ENCODE measurements at places on chromosomes 12 and 14.

DNA sequence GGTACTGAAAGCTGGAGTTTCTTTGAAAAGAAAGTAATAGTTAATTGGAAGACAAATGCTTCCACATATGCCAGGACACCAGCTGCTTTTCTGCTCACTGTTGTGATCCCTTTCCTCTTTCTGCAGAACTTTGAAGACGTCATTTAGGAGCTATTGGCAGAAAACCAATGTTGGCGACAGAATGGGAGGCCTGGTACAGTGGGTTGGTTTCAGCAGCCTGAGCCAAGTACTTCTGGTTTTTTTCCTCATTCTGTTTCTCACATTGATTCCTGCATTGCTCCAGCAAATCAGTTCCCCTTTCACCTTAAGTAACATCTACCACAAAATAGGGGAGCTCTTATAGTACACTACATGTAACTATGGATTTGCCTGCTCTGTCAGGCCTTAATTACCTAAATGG lies 96.9 kb downstream of the FIGNL2 start:
- DNase-seq = no peak

DNA sequence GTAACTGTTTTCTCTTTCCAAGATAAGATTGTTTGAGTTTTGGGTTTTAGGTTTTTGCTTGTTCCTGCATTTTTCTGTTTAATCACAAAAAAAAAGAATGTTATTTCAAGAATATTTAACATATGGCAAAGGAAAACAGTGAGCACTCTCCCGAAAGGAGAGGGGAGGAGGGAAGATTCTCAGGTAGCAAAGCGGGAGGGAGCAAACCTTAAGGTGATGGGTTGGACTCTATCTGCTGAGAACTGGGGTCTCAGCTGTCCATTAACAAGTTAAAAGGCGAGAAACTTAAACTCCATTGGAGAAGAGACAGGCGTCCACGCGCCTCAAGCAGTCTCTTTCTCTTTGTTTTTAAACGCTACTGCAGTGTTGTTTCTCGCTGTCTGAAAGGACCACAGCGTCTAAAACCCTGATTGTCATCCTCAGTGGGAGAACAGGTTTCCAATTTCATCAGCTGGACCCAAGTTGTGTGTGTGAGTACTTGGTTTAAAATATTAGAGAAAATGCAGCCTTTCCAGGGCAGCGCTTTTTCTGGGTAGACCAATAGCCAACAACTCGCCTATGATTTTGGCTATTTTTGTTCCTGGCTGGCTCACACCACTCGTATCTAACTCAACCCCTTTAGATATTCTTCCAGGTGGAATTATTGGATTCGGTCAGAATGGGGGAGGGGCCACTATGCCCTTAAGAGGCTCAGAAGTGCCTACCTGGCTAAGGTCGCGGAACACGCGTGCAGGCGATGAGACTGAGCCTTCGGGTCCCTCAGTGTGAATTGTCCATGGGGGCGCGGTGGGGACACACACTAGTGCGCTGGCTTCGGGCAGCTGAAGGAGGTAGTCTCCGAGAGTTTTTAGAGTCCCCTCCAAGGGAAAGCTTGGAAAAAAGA lies 8.2 kb downstream of the SIX1 start:
- DNase-seq = no peak

DNA sequence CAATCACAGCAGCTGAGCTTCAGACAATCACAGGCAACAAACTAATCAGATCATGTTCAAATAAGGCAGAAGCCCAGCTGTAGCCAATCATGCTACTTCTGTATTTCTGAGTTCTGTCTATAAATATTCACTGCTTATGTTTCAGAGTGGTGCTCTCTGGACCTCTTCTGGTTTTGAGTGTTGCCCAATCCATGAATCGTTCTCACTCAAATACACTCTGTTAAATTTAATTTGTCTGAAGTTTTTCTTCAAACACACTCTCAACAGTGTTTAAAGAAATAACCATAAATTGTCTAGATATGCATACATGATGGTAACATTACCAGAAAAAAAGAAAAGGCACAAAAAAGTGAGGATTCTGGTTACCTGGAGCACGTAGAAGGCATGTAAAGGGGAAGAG lies 77.9 kb upstream of the BBS10 start:
- no peak for DNase-seq

DNA sequence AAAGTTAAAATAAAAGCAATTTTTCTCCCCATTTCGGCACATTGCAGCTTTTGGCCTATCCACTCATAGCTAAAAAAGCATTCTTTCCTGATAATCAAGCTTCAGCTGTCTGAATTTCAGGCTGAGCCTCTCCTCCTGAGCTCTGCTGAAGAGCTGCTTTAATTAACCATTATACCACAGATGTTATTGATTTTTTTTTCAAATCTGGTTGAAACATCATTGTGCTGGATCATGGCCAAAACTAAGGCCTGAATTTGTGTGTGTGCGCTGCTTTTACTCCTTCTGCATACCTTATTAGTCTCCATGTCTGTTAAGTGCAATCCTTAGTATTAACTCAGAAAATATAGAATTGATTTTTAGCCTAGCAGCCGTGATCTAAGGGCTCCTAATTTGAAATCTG lies 52.3 kb downstream of the MBIP start:
- no peak for DNase-seq

DNA sequence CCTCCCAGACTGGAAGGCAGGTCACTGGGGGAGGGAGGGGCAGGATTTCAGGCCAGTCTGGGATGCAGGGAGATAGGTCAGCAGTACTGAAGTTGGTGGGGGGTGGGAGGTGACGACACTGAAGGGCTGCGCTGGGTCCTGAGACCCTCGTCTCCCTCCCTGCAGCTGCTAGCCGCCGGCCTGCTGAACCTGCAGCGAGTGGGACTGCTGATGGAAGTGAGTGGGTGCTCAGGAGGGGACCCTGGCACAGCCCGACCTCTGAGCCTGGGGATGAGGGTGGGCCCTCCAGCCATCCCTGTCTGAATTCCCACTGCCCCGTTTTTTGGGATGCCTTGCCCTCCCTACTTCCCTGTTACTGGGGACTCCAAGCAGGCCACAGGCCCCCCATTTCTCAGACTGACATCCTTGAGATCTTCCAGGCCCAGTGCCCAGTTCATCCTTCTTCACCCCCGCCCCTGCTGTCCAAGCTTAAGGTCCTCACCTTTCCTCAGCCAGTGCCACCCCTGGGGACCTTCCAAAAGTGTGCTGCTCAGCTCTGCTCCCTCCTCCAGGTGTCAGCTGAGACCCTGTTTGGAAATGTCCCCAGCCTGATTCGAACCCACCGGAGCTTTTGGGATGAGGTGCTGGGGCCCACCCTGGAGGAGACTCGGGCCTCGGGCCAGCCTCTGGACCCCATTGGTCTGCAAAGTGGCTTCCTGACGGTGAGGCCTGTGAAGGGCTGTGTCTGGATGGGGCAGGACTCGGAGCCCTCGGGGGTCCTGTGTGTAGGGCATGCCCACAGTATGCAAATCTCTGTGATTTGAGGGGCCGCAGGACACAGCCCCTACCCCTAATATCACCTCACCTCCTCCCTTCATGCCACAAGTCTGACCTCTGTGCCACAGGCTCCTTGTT lies 5.5 kb downstream of the PLEKHG6 start:
- no peak for DNase-seq

DNA sequence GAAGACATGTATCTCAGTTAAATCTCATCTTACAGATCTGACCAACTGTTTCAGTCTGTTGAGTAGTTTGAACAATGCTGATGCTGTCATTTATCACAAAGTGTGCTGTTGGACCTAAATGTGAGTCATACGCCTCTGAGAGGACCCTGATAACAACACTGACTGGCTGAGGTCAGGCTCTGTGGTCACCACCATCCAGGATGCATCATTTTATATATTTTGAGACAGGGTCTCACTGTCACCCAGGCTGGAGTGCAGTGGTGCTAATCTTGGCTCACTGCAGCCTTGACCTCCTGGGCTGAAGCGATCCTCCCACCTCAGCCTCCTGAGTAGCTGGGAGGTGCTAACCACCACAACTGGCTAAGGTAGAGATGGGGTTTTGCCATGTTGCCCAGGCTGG lies 181.0 kb upstream of the RGS6 start:
- DNase-seq = no peak

- DNase-seq = no peak
Observed at GRCh38 chr14:46404865-46405811, 246.4 kb downstream of the RPL10L start.

GRCh38 chr14:92613008-92613658 lies 99.6 kb downstream of the RIN3 start:
- no peak for DNase-seq

DNA sequence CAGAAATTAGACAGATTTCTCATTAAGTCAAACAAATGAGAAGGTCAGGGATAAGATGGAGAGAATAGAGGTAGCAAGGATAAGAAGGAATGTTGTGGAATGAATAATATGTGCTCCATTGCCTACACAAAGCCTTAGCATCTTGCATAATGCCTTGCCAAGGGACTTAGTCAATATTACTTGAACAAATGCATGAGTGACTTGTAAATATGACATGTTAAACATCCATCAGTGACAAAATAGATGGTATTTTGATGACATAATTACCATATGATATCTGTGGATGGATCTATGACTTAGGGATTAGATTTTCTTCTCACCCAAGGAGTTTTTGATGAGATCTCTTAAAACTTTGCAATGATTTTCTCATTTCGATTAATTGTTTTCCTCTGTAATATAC lies 194.1 kb upstream of the RASSF8 start:
- DNase-seq = no peak

- no peak for DNase-seq
Observed at GRCh38 chr12:106205208-106206069, 42.4 kb downstream of the CKAP4 start.

GRCh38 chr12:6084261-6084968 lies 40.1 kb downstream of the VWF start:
- no peak for DNase-seq

GRCh38 chr12:48979602-48980388 lies 1.7 kb downstream of the WNT1 start:
- no peak for DNase-seq

DNA sequence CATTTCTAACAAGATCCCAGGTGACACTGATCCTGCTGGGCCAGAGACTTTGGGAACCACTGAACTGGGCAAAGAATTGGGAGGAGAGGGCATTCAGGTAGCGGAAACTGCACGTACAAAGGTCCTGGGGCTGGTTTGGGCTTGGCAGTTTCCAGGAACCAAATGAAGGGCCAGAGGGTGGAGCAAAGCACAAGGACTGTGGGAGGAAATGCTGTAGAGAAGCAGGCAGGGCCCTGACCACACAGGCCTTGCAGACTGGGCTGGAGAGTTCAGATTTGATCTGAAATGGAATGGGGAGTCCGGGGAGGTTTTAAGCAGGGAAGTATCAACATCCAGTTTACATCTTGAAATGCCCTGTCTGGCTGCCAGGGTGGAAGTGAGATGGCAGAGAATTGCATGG lies 195.1 kb downstream of the PHETA1 start:
- no peak for DNase-seq

DNA sequence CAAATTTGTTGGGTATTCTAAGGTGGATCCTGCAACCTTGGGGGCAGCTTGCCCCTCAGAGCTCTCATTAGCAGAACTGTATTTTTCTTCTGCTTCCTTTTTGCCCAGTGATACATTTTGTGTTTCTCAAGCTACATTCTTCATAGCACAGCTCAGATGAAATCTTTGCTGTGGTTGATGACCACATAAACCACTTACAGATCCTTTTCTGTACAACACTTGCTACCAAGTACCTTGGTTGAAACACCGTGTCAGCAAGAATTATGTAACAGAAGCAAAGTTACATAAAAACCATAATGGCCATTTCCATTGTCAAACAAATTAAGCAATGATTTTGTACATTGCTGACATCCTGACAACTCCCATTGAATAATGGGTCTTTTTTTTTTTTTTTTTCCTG lies 9.7 kb upstream of the PLBD1 start:
- no peak for DNase-seq

- DNase-seq = no peak
Observed at GRCh38 chr14:97368900-97369564, 571.9 kb downstream of the VRK1 start.

- DNase-seq = peak; percentile 7
Observed at GRCh38 chr14:90301668-90302090, 30.1 kb downstream of the NRDE2 start.

GRCh38 chr14:64510825-64511671 lies 6.5 kb downstream of the ZBTB1 start:
- DNase-seq = peak; percentile 54

DNA sequence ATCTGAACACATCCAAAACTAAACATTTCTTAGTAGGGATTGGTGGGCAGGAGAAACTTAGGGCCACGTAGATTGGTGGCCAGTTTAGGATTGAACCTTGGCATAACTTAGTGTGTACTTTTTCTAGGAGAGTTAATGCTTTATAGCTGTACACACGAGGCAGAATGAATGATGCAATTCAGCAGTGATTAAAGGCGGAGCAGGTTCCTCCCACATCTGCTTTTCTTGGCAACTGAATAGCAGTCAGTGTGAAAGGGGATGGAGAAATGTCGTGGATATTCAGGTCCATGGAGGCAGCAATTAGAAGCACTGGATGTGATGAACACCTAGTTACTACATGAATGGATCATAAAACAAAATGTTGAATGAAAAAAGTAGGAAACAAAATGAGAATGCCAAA lies 493.8 kb downstream of the FUT8 start:
- DNase-seq = no peak

GRCh38 chr12:2672863-2673262 lies 121.9 kb upstream of the FKBP4 start:
- DNase-seq = no peak

DNA sequence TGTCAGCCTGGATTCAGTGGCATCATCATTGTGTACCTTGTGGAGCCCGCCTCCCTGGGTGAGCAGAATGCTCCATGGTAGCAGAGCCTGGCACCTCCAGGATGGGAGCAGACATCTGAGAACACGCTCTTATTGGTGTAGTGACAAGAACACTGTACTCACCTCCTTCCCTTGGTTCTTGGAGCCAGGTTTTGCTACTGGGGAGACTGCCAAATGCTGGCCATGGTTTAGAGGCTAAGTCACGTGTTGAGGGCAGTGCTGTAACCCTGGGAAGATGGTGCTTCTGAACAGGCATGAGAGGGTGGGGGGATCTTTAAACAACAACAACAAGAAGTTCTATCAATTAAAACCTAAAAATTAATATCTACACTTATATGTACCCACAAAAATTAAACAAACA lies 47.6 kb upstream of the ASPG start:
- DNase-seq = no peak

GRCh38 chr12:71955970-71956369 lies 17.3 kb downstream of the TPH2 start:
- DNase-seq = no peak

- no peak for DNase-seq
Observed at GRCh38 chr12:4794491-4794890, 74.3 kb downstream of the GALNT8 start.

DNA sequence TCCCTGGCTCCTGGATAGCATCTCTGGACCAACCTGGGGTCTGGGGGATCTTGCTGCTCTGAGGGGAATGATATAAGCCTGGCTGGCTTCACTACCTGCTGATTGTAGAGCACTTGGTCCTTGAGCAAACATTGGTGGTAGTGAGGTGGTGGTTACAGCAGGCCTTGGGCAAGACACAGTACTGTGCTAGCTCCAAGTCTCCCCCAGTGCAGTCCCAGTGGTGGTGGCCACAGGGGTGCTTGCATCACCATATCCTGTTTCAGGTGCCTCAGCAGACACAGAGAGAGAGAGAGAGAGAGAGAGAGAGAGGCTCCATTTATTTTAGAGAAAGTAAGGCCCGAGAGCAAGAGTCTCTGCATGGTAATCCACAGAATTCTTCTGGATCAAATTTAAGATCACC lies 186.3 kb downstream of the MYRFL start:
- DNase-seq = no peak

All from Panc1 (cell line).